ENCODE measurements at places on chromosomes 5 and 9. TPM values are rescaled to one million over a fixed set of nuclear protein-coding genes. Genes with fewer than 3 reads are reported as not detected.

- H3K4me3 ChIP-seq, result no peak overlapping the region
- H3K36me3 ChIP-seq, result no peaks in the 10 kb centered on the region
- H3K27me3 ChIP-seq, result no peaks in the 10 kb centered on the region
These were observed 239.3 kb upstream of the PAPPA start for GRCh38 chr9:115914291-115914690.

DNA sequence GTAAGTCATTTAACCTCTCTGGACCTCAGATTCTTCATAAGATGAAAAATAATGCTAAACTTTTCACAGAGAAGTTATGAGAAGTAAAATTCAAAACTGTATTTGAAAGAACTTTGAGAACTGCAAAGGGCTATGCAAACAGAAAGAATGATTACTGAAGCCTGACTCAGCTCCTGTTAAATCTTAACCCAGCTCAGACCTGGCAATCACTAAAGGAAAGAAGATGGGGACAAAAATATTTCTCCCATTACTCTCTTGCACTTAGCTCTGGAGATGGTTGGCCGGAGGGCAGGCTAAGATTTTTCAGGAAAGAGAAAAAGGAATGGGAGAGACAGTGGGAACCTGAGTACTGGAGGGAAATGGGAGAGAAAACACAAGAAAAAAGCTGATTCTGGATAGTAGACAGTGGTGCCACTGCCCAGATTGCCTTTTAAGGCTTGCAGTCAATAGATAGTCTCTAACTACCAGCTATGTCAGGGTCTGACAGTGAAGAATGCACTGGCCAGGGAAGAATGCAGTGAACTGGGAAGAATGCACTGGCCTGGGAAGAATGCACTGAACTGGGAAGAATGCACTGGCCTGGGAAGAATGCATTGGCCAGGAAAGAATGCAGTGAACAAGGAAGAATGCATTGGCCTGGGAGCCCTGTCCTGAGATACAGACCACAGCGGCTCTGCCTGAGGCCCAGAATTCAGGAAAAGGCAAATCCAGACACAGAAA is 25.2 kb upstream of the CEMIP2 start:
- peaks cover 61% of the 10 kb centered on the region for H3K4me1 ChIP-seq
- DNase-seq, result no peak
- peak overlapping the region; percentile 69 for H3K27ac ChIP-seq
- H3K4me3 ChIP-seq, result no peak overlapping the region
- no peaks in the 10 kb centered on the region for H3K27me3 ChIP-seq
- H3K36me3 ChIP-seq, result no peaks in the 10 kb centered on the region

- H3K4me3 ChIP-seq, result no peak overlapping the region
- no peak for DNase-seq
- no peaks in the 10 kb centered on the region for H3K27me3 ChIP-seq
- H3K36me3 ChIP-seq, result no peaks in the 10 kb centered on the region
- H3K27ac ChIP-seq, result no peak overlapping the region
These were observed 276.9 kb downstream of the OSTF1 start for GRCh38 chr9:75365196-75365595.

DNA sequence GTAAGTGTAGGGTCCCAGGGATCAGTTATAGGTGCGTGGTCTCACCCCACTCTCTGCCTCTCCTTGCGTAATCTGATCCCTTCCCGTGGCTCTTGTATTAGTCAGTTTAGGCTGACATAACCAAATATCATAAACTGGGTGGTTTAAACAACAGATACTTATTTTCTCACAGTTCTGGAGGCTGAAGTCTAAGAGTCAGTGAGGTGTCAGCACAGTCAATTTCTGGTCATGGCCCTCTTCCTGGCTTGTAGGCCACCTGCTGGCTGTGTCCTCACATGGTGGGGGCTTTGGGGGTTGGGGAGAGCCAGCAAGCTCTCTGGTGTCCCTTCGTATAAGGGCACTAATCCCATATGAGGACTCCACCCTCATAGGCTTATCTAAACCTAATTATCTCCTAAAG is 32.3 kb downstream of the CARTPT start:
- no peak overlapping the region for H3K4me3 ChIP-seq
- no peak for DNase-seq
- H3K4me1 ChIP-seq, result no peaks in the 10 kb centered on the region
- H3K27ac ChIP-seq, result no peak overlapping the region
- no peaks in the 10 kb centered on the region for H3K36me3 ChIP-seq

GRCh38 chr5:98050583-98050982 is 722.9 kb upstream of the RGMB start:
- no peak overlapping the region for H3K27ac ChIP-seq
- no peaks in the 10 kb centered on the region for H3K36me3 ChIP-seq
- no peak for DNase-seq
- H3K4me1 ChIP-seq, result no peaks in the 10 kb centered on the region
- H3K4me3 ChIP-seq, result no peak overlapping the region

NR5A1 gene
- not detected for total RNA-seq

CDH6 gene
- not detected for total RNA-seq
